Glutamatergic neuron (in vitro differentiated cells): ENCODE measurements at places on chromosomes 3 and 15. TPM values are rescaled to one million over a fixed set of nuclear protein-coding genes. Genes with fewer than 3 reads are reported as not detected.

The EFCC1 gene
- total RNA-seq, result not detected

The C3orf49 gene
- total RNA-seq, result not detected

The XYLB gene
- total RNA-seq, result 2.6 TPM

The FETUB gene
- not detected for total RNA-seq

The GABRR3 gene
- not detected for total RNA-seq

The LEKR1 gene
- 0.56 TPM for total RNA-seq

The MCTP2 gene
- total RNA-seq, result 0.44 TPM

GRCh38 chr3:55322638-55323037 lies 164.5 kb downstream of the WNT5A start:
- DNase-seq, result no peak

GRCh38 chr15:84702961-84703482 lies 12.9 kb downstream of the SEC11A start:
- no peak for DNase-seq

GRCh38 chr3:47984075-47984728 lies 32.0 kb downstream of the MAP4 start:
- no peak for DNase-seq

GRCh38 chr15:48361685-48362084 lies 30.5 kb downstream of the DUT start:
- DNase-seq, result no peak

- no peak for DNase-seq
Observed at GRCh38 chr15:96551722-96552121, 221.2 kb downstream of the NR2F2 start.

DNA sequence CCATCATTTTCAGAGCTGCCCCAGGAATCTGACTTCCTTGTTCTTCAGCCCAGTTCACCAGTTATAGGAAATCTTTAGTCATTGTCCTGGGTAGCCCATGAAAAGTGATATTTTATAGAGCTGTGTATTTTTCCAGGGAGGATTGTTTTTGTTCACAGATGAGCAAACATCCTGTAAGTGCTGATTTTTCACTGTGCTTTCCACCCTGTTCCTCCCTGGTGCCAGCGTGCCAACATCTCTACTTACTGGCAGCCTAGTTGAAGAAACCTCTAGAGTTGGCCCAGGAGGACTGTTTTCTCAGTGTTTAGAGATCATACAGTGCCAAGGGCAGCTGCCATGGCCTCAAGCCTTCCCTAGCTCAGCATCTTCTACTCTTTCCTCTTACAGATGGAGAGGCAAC lies 41.3 kb downstream of the ST6GAL1 start:
- no peak for DNase-seq

DNA sequence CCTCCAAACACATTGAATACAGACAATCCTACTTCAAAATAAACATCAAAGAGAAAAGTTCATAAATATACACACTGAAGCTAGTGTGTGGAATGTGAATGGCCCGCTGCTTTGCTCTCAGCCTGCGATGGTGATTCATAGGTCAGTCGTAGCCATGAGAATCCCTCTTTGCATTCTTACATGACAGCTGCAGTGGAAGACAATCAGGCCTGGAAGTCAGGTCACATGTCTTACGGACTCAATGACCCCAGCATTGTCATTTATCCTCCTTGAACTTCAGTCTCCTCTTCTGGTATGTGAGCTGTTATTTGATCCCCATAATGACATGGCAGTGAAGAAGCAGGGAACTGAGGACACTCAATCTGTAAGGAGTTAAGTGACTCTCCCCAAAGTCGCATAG lies 217.8 kb upstream of the EOMES start:
- no peak for DNase-seq

DNA sequence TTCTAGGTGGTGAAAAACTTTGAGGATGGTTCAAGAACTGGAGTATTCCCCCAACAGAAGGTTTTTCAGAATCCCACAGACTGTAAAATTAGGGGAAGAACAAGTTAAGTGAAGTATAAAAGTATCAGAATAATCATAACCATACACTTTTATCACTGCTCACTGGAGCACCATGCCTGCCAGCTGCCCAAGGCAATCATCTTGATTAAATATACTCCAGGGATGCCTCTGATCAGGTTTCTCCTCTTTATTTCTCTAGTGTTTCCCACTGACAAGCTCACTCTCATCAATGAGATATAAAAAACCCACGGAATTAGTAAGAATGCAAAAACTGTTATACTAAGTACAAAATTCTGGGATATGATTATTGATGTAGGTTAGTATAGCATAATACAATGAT lies 108.0 kb downstream of the STAG1 start:
- no peak for DNase-seq

GRCh38 chr3:99485286-99485685 lies 153.1 kb upstream of the COL8A1 start:
- no peak for DNase-seq

GRCh38 chr15:60612400-60613048 lies 133.6 kb upstream of the ICE2 start:
- no peak for DNase-seq

DNA sequence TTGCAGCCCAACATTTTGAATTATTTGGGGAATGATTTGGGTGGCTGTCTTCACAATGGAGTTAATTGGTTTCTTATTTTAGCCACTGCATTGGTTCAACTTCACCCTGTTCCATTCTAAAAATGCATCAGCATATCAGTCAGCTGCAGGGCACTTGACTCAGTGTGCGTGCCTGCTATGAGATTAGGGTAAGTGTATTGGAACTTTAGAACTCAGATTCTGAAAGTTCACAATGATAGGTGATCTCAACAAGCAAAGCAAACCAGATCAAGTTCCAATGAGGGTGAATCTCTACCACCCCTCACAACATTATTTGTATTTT lies 265.0 kb downstream of the ZPLD1 start:
- DNase-seq, result no peak

DNA sequence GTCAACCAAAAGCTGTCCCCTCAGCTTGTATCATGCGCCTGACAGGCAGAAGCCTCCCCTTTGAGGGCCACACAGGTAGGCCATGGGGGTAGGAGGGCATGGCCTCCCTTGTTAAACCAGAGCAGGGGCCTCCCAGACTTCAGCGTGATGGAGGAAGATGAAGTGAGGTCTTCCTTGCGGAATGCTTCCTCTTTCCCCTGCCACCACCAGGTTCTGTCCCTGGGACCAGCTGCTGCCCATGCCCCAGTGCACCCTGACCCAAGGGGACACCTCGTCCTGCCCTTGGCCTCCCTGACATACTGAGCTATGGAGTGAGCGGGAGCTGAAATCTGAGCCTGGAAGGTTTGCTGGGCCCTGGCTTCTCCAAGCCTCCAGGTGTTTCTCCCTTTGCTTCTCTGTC lies 26.7 kb downstream of the SSUH2 start:
- DNase-seq, result no peak

GRCh38 chr3:195440379-195440778 lies 2.4 kb downstream of the ACAP2 start:
- DNase-seq, result no peak

DNA sequence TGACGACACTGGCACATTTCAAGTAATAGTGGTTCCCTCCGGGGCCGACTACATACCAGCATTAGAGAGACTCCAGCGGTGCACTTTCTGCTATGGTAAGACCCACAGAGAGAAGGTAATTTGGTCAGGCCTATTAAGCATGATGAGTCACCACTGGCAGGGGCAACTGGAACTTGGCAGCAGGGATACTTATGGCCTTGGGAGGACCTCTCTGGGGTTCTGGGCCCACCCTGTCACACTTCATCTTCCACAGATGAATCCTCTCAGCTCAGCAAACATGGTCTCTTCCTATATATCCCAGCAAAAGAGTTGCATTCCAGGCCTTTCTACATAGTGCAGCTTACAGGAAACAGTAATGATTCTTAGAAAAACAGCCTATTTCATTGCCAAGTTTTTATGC lies 88.0 kb downstream of the PIK3R4 start:
- no peak for DNase-seq

GRCh38 chr3:114286266-114286665 lies 7.6 kb upstream of the TIGIT start:
- no peak for DNase-seq
